ENCODE measurements at places on chromosomes 2 and 18.
A peak's percentile ranks its signal among the peaks of the same experiment; 100 is the strongest.

- no peak overlapping the region for H3K4me3 ChIP-seq
- no peaks in the 10 kb centered on the region for H3K27me3 ChIP-seq
- no peak for DNase-seq
- H3K4me1 ChIP-seq = peaks cover 35% of the 10 kb centered on the region
Measured at GRCh38 chr2:105814291-105814940, 69.7 kb downstream of the NCK2 start.

DNA sequence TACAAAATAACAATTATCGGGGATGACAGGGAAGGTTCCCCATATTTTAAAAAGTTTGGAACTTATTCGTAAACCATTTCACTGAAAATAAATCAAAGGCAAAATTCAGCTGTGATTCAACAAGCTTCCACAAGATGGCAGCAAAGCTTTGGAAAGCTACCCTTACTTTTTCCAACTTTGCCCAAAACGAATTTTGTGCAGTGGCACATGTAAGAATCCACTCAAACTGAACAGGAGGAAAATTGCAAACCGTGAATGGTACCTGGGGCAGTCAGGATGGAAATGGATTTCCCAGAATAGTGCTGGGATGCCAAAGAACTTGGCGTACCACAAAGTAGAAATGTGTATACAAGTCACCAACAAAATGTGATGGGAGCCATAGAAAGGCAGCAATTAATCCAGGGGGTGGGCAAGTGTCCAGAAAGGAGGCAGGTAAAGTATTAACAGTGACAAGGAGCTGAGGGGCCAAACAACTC lies 10.7 kb downstream of the RPL31 start:
- no peaks in the 10 kb centered on the region for H3K27me3 ChIP-seq
- H3K36me3 ChIP-seq = peaks cover 9% of the 10 kb centered on the region
- no peak overlapping the region for H3K4me3 ChIP-seq
- no peak for DNase-seq
- H3K27ac ChIP-seq = no peak overlapping the region

DNA sequence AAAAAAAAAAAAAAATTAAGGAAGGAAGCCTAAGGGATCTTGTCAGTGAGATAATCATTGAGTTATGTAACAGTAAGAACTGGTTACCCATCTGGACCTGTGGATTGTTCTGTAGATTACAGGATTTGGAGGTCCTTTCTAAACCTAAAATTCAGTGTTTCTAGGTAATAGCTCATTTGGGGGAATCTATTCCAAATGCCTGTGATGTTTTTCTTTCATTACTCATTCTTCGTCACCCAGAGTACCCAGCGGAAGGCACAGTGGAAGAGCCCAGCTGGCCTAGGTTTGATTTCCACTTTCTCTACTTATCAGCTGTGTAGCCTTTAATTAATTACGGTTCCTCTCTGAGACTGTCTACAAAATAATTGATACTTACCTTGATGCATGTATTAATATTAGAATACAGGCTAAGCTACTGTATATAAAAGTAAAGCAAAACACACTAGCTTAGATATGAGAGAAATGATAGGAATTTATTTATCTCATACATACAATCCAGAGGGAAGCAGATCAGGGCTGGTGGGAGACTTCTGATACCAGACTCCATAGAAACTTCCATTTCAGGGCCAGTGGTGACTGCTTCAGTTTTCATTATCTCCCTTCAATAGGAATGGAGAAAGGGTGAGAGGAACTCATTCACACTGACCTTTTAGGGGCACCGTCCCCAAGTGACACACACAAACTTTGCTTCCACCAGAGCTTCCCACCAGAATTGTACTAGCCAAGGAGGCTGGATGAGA lies 115.8 kb upstream of the NOSTRIN start:
- H3K27me3 ChIP-seq = no peaks in the 10 kb centered on the region
- H3K4me1 ChIP-seq = no peaks in the 10 kb centered on the region
- H3K4me3 ChIP-seq = no peak overlapping the region

DNA sequence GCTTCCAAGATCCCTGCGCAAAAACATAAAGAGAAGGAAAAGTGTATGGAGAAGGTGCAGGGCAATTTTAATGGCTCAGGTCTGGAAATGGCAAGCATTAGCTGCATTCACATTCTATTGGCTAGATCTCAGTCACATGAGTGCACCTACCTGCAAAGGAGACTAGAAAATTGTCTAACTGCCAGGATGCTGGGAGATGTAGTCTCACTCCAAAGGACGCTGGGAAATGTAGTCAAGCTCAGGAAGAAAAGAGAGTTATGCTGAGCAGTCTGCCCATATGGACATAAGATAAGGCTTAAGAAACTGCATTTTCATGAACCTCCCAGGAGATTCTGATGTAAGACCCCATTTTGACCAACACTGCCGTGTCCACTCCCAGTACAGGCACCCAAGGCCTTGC lies 9.5 kb upstream of the KLHL29 start:
- no peaks in the 10 kb centered on the region for H3K36me3 ChIP-seq
- DNase-seq = no peak
- no peaks in the 10 kb centered on the region for H3K27me3 ChIP-seq
- H3K4me3 ChIP-seq = no peak overlapping the region
- H3K27ac ChIP-seq = no peak overlapping the region
- no peaks in the 10 kb centered on the region for H3K4me1 ChIP-seq

- H3K27ac ChIP-seq = no peak overlapping the region
- DNase-seq = no peak
- no peaks in the 10 kb centered on the region for H3K27me3 ChIP-seq
- H3K4me1 ChIP-seq = no peaks in the 10 kb centered on the region
Measured at GRCh38 chr2:54353216-54353615, 97.2 kb upstream of the TSPYL6 start.

GRCh38 chr2:71787476-71788185 lies 334.3 kb downstream of the DYSF start:
- no peak for DNase-seq
- H3K27ac ChIP-seq = no peak overlapping the region
- no peaks in the 10 kb centered on the region for H3K36me3 ChIP-seq

GRCh38 chr18:57807336-57808117 lies 4.4 kb upstream of the ATP8B1 start:
- peaks cover 12% of the 10 kb centered on the region for H3K27me3 ChIP-seq
- no peak overlapping the region for H3K4me3 ChIP-seq
- H3K4me1 ChIP-seq = peaks cover 2% of the 10 kb centered on the region
- no peak for DNase-seq
- H3K36me3 ChIP-seq = no peaks in the 10 kb centered on the region
- no peak overlapping the region for H3K27ac ChIP-seq

DNA sequence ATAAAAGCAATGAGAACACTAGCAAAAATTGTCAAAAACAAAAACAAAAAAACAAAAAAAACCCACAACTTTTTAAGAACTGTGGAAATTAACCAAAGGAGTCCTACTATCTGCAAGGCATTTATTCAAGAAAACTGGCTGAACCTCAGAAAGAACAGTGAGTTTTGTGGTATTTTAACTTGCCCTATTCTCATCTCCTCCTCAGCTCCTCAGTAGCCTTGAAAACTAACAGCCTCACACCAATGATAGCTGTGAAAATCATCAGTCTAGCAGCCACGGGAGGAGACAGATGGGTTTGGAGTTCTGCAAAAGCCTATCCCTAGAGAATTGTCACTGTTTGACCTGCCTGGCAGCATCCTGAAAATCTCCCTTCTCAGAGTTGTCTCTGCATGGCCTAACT lies 20.1 kb upstream of the DNER start:
- no peaks in the 10 kb centered on the region for H3K27me3 ChIP-seq
- no peak overlapping the region for H3K27ac ChIP-seq
- no peaks in the 10 kb centered on the region for H3K36me3 ChIP-seq

DNA sequence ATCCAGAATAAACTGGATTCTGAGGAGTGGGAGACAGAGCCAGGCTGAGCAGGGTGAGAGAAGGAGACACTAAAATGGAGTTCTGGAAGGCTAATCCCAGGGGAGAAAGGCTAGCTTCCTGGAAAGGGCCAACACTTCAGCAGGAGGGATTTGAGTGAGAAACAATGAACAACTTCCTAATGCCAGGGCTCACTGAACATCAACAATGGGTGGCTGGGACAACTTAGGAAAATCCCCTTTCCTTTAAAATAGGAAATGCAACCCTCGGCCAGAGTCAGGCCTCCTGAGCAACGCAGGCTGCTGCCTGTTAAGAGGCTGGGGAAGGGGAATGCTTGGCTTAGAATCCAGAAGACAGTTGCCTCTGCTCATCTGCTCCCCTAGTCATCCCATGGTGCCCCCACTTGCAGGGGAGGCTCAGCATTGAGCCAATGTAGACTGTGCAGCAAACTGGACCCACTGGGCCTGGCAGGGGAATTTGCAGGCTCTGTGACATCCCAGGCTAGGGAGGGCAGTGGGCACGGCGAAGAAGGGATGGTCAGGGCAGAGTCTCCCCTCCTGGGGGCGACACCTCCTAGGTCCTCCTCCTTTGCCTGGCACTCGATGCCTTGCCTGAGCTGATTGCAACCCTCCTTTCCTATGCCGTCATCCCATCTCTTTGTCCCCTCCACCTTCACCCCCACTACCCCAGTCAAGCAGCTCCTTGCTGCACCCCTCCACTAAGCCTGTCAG lies 182.5 kb downstream of the TNS1 start:
- no peak overlapping the region for H3K4me3 ChIP-seq
- no peak overlapping the region for H3K27ac ChIP-seq
- H3K27me3 ChIP-seq = no peaks in the 10 kb centered on the region
- no peaks in the 10 kb centered on the region for H3K4me1 ChIP-seq

GRCh38 chr2:105803773-105804172 lies 59.1 kb downstream of the NCK2 start:
- H3K36me3 ChIP-seq = no peaks in the 10 kb centered on the region
- no peak for DNase-seq

GRCh38 chr18:63189817-63190216 lies 129.8 kb downstream of the BCL2 start:
- H3K4me3 ChIP-seq = no peak overlapping the region
- H3K36me3 ChIP-seq = no peaks in the 10 kb centered on the region
- DNase-seq = no peak
- no peak overlapping the region for H3K27ac ChIP-seq
- H3K4me1 ChIP-seq = peaks cover 15% of the 10 kb centered on the region

- H3K27ac ChIP-seq = no peak overlapping the region
- H3K27me3 ChIP-seq = no peaks in the 10 kb centered on the region
- H3K4me3 ChIP-seq = no peak overlapping the region
- DNase-seq = no peak
Measured at GRCh38 chr2:161337247-161337646, 29.0 kb downstream of the PSMD14 start.

GRCh38 chr2:221572821-221573429 lies 821 bp upstream of the EPHA4 start:
- H3K36me3 ChIP-seq = no peaks in the 10 kb centered on the region
- H3K27me3 ChIP-seq = peaks cover 23% of the 10 kb centered on the region
- peak overlapping the region; percentile 98 for H3K4me3 ChIP-seq

- H3K4me1 ChIP-seq = peaks cover 24% of the 10 kb centered on the region
- no peak overlapping the region for H3K4me3 ChIP-seq
- no peak for DNase-seq
- H3K27ac ChIP-seq = no peak overlapping the region
- no peaks in the 10 kb centered on the region for H3K36me3 ChIP-seq
Measured at GRCh38 chr2:12131975-12132374, 385.5 kb downstream of the LPIN1 start.

DNA sequence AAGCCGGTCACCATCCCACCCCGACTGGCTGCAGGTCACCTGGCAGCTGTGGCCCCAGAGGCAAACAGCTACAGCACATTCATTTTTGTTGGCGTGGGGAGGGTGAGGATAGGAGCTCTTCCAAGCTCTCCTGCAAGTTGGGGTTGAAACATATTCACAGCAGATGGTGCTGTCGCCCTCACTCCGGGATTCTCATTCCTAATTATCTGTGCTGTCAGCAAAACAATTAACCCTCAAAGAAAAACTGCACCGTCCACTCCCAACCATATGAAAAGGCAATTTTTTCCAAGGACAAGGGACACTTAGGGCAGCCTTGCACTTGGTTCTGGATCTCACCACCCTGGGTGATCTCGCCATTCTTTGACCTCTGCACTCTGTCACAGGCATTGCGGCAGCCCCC lies 68.6 kb downstream of the ZBTB7C start:
- H3K4me3 ChIP-seq = no peak overlapping the region
- no peak for DNase-seq
- no peaks in the 10 kb centered on the region for H3K36me3 ChIP-seq
- no peaks in the 10 kb centered on the region for H3K27me3 ChIP-seq
- no peak overlapping the region for H3K27ac ChIP-seq

DNA sequence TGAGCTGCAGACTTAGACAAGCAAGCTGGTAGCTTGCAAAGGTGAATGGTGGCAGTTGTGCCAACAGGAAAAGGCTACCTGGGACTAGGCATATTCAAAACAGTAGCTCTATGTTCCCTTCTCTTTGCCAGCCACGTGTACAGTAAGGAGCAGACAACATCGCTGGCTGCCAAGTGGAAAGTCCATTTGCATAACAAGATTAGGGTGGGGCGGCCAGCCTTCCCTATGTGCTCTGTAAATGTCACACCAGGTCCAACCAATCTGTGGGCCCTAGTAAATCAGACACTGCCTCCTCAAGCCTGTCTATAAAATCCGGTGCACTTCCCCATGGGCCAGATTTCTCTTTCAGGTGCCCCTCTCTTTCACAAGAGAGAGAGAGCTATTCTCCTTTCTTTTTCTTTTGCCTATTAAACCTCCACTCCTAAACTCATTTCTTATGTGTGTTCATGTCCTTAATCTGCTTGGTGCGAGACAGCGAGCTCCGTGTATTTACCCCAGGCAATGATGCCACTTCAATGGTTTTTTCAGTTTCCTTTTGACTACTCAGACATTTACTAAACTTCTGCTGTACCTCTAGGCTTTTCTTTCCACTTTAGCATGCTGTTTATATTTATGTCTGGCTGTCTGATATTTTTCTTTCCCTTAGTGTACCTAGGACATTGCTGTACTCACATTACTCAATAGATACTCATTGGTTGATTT lies 297.4 kb upstream of the GCFC2 start:
- H3K4me3 ChIP-seq = no peak overlapping the region
- H3K27ac ChIP-seq = no peak overlapping the region
- H3K36me3 ChIP-seq = no peaks in the 10 kb centered on the region
- no peaks in the 10 kb centered on the region for H3K4me1 ChIP-seq
- no peaks in the 10 kb centered on the region for H3K27me3 ChIP-seq
- DNase-seq = no peak

DNA sequence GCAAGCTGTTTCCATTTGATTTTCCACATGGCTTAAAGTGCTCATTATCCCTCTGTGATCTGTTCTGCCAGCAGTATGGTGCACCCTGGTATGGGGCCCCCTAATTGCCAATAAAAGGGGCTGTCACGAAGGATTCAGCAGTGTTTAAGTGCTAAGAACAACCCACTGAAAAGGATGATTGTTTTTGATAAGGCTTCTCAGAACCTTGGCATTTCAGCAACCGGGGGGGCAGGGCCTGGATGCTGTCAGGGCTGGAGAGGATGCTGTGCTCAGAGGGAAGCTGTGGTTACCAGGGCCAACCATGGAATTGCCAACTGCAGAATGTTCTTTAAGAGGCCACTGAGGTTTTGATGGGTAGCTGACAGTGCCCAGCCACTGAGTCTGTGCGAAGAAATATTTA lies 117.8 kb downstream of the CTIF start:
- H3K4me3 ChIP-seq = no peak overlapping the region
- H3K27me3 ChIP-seq = no peaks in the 10 kb centered on the region
- H3K36me3 ChIP-seq = no peaks in the 10 kb centered on the region

- DNase-seq = no peak
- no peak overlapping the region for H3K27ac ChIP-seq
- no peak overlapping the region for H3K4me3 ChIP-seq
- no peaks in the 10 kb centered on the region for H3K27me3 ChIP-seq
Measured at GRCh38 chr2:187689372-187689771, 135.1 kb upstream of the TFPI start.

Measured in effector memory CD4-positive, alpha-beta T cell (primary cell).